ENCODE measurements at places on chromosomes 6 and 20.

DNA sequence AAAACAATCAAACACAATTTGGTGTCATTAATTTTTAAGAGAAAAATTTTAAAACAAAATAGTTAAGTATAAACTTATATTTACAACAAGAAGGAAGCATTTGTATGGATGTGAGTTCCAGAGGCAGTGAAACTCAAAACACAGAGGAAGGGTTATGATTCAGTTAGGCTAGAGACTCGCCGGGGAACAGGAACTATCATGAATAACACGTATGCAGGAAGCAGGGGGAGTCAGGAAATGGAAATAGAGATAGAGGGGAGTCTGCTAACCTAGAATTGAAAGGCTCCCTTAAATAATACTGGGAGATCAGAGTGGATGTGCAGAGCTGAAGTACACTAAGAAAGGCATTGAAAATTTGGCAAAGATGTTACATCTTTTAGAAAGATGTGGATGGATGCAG, 14.2 kb upstream of the HLA-DRB1 start:
- no peak for DNase-seq

DNA sequence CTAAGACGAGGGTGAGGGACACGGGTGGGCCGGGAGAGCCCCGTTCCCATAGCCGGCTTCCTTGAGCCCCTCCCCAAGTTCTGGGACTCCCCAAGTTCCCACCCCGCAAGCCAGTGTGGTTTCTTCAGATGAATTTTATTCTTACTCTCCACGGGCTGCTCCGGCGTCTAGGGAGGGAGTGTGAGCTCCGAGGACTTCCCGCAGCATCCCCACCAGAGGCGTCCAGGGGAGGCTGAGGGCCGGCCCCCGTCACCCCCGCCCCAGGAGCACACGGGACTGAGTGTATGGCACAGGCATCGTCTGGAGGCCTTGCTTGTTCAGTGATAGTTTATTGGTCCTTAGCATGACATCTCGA, 10.0 kb upstream of the SLC4A11 start:
- DNase-seq: no peak

- no peak for DNase-seq
These were observed 1.5 kb downstream of the ZHX3 start for GRCh38 chr20:41316051-41316450.

- DNase-seq: no peak
These were observed 86.0 kb downstream of the PTCHD4 start for GRCh38 chr6:48024956-48025355.

DNA sequence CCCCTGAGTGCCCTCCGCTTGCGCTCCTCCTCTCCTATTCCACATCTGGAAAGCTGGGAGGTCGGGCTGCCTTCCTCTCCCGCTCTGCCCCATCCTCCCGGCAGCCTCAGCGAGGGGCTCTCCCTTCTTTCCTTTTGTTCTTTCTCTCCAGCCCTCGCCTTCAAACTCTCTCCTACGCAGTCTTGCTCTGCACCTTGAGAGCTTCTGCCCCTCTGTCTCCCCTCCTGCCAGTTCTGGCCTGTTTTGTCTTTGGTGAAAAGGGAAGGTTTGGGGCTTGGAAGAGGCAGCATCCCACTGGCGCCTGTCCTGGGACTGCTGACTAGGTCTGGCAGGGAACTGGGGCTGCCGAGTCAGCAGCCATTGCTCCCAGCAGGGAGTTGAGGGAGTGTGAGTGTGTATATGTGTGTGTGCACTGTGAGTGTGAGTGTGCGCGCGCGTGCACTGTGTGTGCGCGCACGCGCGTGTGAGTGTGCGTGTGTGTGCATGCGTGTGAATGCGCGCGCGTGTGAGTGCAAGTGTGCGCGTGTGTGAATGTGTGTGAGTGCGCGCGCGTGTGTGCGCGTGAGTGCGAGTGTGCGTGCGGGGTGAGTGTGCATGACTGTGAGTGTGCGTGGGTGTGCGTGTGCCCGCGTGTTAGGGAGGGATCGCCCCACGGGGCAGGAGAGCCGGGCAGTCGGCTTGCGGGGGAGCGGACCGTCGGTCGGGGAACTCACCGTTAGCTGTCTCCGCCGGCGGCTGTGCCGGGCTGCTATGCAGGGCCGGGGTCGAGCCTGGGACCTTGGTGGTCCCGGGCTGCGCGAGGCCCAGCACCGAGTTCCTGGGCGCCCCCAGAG, 523 bp downstream of the CPXM1 start:
- peak; percentile 48 for DNase-seq

GRCh38 chr6:86959656-86960055, 22.3 kb downstream of the HTR1E start:
- no peak for DNase-seq

DNA sequence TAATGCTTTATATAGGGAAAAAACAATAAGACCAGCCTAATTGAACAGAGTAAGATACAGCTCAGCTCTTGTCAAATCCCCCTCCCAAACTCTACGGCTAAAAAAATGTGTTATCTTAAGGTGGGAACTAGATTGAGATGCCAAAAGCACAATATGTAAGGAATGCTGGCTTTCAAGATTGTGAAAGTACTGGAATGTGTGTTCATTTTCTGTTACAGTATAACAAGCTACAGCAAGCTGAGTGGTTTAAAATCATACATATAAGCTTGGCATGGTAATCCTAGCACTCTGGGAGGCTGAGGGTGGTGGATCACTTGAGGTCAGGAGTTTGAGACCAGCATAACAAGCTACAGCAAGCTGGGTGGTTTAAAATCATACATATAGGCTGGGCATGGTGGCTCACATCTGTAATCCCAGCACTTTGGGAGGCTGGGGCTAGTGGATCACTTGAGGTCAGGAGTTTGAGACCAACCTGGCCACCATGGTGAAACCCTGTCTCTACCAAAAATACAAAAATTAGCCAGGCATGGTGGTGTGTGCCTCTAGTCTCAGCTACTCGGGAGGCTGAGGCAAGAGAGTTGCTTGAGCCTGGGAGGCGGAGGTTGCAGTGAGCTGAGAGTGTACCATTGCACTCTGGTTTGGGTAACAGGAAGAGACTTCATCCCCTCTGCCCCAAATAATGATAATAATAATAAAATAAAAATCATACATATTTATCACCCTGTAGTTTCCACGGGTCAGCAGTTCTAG, 297.7 kb downstream of the DOK5 start:
- DNase-seq: peak; percentile 27

DNA sequence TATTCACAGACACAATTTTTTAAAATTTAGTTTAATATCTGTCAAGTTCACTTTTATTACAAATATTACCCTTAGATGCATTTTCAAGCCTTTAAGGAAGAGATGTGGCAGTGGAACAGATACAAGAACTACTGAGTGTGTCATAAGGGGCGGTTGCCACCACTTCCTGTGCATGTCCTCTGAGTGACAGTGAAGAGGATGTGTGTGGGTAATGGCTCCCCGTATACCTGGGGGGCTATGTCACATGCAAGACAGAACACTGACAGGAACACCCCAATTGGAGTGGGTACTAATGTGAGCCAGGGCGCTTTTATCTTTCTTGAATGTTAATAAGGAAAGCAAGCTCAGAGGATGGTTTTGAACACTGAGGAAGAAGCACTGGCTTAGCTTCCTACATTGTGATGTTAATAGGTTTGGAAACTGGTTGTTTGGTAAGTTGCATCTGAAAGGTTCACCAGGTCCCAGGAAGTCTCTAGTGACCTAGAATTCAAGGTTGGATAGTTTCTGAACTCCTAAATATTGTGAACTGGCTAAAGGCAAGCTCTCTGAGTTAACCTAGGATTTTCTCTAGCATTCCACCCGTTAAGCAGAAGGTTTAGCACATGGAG, 83.4 kb upstream of the ASF1A start:
- no peak for DNase-seq

GRCh38 chr20:51189814-51190782, 167.2 kb upstream of the KCNG1 start:
- no peak for DNase-seq

GRCh38 chr6:18533793-18534192, 146.6 kb downstream of the RNF144B start:
- DNase-seq: no peak

DNA sequence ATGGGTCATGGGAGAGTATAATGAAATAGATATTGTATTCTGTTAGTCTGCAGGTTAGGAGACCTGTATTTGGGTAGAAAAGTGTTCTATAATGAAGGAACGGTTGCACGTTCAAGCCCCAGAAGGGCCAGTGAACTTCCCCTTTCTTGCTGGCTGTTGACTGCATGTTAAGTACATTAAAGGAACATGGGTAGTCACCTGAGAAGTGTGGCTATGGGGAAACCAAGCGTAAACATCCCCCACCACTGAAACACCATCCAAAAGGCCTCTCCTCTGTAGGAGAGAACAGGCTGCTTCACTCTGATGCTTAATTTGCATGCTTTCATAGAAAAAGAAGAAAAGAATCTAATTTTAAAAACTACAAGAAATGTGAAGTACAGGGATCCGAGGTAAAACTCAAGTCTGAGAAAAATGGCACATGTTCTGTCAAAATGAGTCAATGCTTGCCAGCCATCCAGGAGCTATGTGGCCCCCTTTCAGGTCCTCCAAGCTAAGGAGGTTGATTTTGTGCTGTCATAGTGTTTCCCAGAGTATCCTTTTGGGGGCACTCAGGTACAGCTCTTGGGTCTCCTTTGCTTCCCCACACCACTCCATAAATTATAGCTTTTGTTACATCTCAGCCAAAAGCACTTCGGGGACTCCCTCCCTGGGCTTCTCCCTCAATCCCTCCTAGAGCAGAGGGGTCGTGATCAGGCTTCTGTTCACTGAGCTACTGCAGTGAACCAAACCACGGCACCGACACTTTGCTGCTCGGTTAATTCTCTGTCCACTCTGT, 283.7 kb upstream of the AGPAT4 start:
- no peak for DNase-seq

- DNase-seq: no peak
These were observed 20.0 kb downstream of the PNLDC1 start for GRCh38 chr6:159819932-159820640.

GRCh38 chr20:9319687-9320384, 194.6 kb upstream of the LAMP5 start:
- no peak for DNase-seq
